ENCODE measurements at places on chromosomes 7 and 10.

- DNase-seq = no peak
Observed at GRCh38 chr10:129521161-129522025, 54.4 kb downstream of the MGMT start.

DNA sequence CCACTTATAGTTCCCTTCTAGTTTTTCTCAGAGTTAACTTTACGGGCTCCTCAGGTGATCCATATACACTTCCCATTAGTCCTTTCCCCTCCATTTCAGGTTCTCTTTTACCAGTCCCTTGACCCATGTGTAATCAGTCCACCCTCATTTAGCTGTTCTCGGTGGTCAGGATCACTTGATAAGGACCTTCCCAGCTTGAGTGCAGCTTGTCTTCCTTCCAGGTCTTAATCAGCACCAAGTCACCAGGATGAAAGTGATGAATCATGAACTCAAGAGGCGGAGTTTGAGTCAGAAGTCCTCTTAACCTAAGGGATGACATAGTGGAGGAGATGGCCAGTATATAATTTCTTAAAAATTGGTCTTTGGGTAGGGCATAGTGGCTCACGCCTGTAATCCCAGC is 63.1 kb upstream of the CNTNAP2 start:
- no peak for DNase-seq

- peak; percentile 47 for DNase-seq
Observed at GRCh38 chr7:90262438-90262837, 17.5 kb downstream of the CFAP69 start.

DNA sequence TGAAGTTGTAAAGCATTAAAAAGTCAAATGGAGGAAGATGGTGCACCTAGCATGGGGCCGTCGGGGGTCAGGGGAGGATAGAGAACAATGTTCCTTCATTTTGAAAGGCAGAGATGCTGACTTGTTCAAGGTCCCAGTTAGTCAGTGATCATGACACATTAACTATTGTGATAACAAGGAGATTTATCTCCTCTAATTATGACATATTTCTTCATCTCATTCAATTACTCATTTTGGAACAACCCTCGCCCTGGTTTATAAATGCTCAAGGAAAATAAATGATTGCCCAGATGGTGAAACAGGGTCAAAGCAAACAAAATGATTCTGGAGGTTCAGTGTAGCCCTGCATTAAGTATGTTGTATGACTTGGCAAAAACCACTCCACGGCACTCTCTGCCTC is 106.2 kb downstream of the ITIH5 start:
- DNase-seq = no peak

GRCh38 chr10:71964098-71964742 is at the start of gene CHST3:
Gene CHST3 (plus strand): TSS chr10:71964395. CDS start chr10:72005843, 41,448 bp downstream.
- peak; percentile 82 for DNase-seq

Measured in urothelium cell line (cell line).